H4 (cell line): ENCODE measurements at places on chromosomes 4 and X. TPM values are rescaled to one million over a fixed set of nuclear protein-coding genes. Genes with fewer than 3 reads are reported as not detected.

The RIBC1 gene
- 0.70 and 1.2 TPM in 2 replicates for total RNA-seq

The CFAP99 gene
- total RNA-seq, result not detected in 2 replicates

The RBMXL3 gene
- total RNA-seq, result not detected in 2 replicates

The GPR78 gene
- total RNA-seq, result 0.41 TPM in 1 of 2 replicates, not detected in the other

The CHRNA9 gene
- total RNA-seq, result 0.85 and 1.4 TPM in 2 replicates

The TNMD gene
- total RNA-seq, result not detected in 2 replicates

The GC gene
- total RNA-seq, result not detected in 2 replicates

The NLRP2B gene
- total RNA-seq, result not detected in 2 replicates

The NSUN7 gene
- total RNA-seq, result not detected in 2 replicates

The INTS6L gene
- total RNA-seq, result 1.6 and 3.9 TPM in 2 replicates

The BTC gene
- 1.1 and 2.1 TPM in 2 replicates for total RNA-seq

The MED28 gene
- total RNA-seq, result 19.7 and 22.7 TPM in 2 replicates

The GASK1B gene
- 2.1 and 2.2 TPM in 2 replicates for total RNA-seq

The UGT8 gene
- 10.9 and 13.5 TPM in 2 replicates for total RNA-seq

The GSX2 gene
- not detected in 2 replicates for total RNA-seq

The UGT2A1 gene
- not detected in 2 replicates for total RNA-seq

GRCh38 chr4:189436207-189436606, 504.5 kb upstream of the FRG1 start:
- DNase-seq, result no peak

- DNase-seq, result peak; percentile 13
Observed at GRCh38 chr4:170198747-170199146, 109.0 kb upstream of the AADAT start.

DNA sequence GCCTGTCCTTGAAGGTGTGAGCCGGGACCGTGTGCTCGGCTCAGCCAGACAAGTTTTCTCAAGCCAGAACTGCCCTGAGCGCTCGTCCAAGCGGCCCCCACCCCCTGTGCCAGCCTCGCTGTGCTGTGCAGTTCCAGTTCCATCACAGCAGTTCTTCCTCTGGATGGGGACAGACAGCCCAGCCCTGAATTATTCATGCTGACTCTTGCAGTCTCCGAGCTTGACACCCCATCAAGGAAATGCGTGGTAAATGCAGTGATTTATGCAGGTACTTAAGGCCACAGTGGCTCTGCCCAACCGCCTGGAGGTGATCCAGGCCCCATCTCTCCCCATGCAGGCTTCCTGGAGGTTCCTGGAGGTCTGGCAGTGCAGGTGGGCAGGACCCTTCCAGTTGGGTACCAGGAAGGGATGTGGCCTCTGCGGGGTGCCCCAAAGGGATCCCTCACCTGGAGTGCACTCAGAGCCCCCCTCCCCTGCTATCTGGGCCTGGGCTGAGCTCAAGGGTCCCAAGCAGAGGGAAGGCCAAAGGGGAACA, 44.8 kb upstream of the HMX1 start:
- DNase-seq, result peak; percentile 2

- DNase-seq, result no peak
Observed at GRCh38 chr4:176735300-176735699, 57.4 kb downstream of the VEGFC start.

GRCh38 chr4:94507708-94508107, 56.0 kb downstream of the PDLIM5 start:
- peak; percentile 54 for DNase-seq

DNA sequence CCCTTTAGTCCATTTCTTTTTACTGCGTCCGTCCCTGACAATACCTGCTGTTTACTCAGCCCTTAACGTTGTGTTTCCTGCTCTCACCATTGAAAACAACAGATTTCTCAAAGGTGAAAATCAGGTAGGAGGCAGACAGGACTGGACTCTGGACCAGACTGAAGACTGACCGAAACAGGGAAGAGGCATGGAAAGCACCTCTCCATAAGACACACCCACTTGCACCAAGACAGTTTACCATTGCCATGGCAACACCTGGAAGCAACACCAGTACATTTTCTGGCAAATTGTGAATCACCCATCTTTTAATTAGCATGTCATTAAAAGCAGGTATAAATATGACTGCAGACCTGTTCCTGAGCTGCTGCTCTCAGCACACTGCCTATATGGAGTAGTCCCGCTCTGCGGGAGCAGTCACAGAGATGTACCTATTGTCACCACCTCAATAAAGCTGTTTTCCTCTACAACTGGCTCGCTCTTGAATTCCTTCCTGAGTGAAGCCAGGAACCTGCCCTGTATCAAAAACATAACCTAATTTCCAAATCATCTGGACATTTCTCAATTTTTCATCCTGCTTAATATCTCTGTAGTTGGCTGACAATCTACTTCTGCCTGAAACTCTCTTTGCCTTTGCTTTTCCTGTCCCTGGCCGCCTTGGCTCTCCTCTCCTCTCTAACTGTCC, 117.0 kb downstream of the RNF150 start:
- no peak for DNase-seq

DNA sequence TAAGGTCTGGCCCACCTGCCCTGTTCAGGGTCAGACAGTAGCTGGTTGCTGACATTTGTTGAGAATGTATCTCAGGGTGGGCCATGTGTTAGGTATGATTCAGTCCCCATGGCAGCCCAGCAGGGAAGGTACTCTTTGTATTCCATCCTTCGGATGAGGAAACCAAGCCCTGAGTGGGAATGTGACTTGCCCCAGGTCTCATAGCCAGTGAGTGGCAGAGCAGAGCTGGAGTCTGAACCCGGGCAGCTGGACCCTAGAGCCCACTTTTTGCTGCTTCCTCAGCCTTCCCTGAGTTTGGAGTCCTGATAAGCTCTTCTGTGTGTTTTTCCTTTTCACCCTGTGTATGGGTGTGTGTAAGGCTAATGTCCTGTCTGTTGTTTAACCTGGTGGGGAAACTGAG, 21.6 kb upstream of the UBA1 start:
- DNase-seq, result peak; percentile 1

GRCh38 chrX:39815631-39816030, 282.1 kb downstream of the BCOR start:
- DNase-seq, result peak; percentile 57

GRCh38 chrX:11540532-11541377, 125.0 kb downstream of the ARHGAP6 start:
- DNase-seq, result no peak

DNA sequence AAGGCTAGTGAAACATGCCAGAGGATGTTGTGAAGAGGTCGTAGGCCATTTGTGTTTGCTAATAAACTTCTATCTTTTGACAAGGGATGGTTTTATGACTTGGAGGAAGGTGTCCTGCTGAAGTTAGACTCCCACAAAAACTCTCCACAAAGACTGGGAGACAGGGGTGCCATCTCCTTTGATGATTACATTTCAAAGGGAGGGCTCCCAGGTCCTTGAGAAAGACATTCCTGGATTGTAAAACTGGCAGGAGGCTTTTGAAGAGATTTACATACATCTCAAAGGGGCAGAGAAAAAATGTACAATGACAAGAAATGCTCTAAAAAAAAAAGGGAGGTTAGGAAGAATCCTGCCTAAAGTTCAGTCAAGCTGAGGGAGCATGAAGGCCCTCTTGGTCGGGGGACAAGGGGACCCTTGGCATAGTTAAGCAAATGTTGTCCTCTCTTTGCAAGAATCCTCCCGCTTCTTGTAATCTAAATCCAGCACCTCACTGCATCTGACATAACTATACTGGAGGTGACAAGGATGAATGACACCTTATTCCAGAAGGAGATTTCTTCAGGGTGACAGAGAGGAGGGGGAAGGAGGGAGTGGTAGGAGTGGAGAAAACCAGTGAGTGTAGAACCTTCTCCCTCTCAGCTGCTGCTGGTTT, 41.1 kb upstream of the MGST2 start:
- DNase-seq, result no peak

- no peak for DNase-seq
Observed at GRCh38 chr4:93299118-93299517, 529.4 kb upstream of the ATOH1 start.

GRCh38 chrX:8849945-8850344, 48.8 kb upstream of the FAM9A start:
- DNase-seq, result no peak

DNA sequence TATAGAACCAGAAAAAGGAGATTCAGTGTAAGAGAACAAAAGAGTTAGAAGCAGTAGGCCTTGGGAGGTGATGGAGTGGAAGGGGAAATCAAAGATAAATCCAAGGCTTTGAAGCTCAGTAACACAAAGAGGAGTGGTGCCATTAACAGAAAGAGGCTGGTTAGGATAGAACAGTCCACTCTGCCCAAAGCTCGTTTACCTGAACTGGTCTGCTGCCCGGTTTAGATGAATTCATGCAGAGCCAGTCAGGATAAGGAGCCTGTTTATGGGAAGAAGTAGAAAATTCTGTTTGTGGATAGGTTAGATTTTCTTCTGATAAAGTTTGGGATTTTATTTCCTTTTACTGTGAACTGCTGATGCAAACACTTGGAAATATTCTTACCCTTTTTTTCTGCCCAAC, 80.6 kb downstream of the HMGB2 start:
- no peak for DNase-seq

DNA sequence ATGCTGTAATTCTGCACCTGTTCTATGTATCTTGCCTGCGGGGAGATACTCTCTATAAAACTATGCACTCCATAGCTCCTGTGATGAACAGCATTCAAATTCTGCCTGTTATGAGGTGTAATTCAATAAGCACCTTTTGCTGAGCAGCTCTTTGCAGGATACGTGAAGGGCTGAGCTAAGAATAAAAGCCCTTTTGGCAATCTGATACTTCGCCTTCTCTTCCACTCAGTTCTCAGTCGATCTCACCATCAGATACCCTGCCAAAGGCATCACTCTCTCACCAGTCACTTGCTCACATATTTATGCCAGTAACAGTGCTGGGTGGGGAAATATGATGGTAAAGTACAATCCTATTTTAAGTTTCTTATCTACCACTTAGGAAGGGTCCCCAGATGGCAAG, 67.2 kb downstream of the RPS3A start:
- no peak for DNase-seq

DNA sequence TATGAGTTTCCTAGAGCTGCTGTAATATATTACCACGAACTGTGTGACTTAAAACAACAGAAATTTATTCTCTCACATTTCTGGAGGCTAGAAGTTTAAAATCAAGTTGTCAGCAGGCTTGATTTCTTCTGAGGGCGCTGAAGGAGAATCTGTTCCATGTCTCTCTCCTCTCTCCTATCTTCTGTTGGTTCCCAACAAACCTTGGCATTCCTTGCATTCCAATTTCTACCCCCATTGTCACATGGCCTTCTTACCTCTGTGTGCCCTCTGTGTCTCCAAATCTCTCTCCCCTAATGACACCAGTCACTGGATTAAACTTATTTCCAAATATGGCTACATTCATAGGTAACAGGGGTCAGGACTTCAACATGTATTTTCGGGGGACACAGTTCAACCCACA, 672.7 kb downstream of the RPA4 start:
- DNase-seq, result no peak

DNA sequence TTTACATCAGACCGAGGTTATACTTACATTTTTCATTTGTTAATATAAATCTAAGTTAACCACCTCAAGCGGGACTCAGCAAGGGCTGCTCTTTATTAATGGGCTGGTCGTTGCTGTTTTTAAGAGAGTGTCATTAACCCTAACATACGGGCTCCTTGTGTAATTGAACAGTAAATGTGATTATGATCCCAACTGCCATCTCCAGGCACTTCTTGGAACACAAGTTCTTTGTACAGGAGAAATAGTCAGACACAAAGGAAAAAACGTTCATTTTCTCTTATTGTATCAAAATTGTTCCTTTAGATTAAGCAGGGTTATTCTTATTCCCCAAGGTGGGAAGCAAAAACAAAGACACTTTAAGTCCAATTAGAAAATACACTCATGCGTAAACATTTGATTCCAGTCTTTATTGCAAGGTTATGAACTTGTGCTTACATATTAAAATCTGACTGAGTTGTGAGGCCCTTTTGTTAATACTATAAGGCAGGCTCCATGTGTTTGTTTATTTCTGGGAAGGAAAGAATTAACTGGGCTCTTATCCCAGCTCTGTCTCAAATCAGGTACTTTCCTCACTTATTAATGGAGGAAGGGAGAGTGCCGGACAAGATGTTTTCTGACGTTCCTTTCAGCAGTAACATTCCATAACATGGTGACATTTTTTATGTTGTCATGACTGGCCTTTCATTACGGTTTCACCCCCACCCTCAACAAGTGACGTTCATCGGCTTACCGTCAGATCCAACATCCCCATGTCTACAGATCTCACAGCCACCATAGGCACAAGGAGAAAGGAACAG, 95.9 kb downstream of the RASL11B start:
- no peak for DNase-seq

GRCh38 chr4:53228036-53228435, 137.8 kb downstream of the SCFD2 start:
- DNase-seq, result no peak

- DNase-seq, result peak; percentile 11
Observed at GRCh38 chr4:119693126-119693525, 64.5 kb upstream of the PDE5A start.

DNA sequence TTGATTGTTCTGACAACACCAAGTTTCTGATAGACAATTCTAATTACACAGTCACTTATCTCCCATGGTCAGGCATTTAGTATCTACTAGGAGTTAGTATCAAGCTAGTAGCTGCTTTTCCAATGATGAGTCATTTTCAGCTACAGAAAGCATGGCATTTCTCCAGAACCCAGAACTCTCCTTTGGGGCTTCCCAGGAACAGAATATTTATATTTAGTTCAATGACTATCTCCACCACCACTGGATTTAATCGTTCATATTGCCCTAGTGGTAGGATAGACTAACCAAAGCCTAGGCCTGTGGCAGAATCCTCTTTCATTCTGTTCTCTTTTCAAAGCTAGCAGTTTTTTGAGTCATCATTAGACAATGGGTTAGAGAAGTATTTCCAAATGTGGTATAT, 569.4 kb downstream of the GABRG1 start:
- DNase-seq, result peak; percentile 39

- DNase-seq, result peak; percentile 45
Observed at GRCh38 chrX:49915361-49916222, 6.8 kb upstream of the CLCN5 start.

GRCh38 chrX:107659286-107659685, 31.0 kb downstream of the PRPS1 start:
- DNase-seq, result no peak

DNA sequence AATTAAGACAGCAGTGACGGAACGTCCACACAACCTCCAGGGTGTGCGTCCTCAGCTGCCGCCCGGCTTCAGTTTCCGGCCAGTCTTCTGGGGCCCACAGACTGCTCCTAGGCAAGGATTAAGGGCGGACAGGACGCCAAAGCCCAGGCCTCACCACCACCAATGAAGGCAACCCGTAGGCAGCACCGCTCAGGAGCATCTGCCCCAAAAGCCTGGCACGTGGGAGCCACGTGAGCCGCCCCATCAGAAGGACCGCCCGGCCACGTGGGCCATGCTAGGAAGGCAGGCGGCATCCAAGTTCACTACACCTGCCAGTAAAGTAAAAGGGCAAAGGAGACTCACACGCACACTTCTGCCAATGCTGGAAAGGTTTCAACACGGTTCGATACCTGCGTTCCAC, 14.3 kb downstream of the FAM53A start:
- DNase-seq, result no peak
